ENCODE measurements at places on chromosomes 13 and 19.

- no peak for DNase-seq
Measured at GRCh38 chr13:31223640-31224039, 23.9 kb downstream of the B3GLCT start.

DNA sequence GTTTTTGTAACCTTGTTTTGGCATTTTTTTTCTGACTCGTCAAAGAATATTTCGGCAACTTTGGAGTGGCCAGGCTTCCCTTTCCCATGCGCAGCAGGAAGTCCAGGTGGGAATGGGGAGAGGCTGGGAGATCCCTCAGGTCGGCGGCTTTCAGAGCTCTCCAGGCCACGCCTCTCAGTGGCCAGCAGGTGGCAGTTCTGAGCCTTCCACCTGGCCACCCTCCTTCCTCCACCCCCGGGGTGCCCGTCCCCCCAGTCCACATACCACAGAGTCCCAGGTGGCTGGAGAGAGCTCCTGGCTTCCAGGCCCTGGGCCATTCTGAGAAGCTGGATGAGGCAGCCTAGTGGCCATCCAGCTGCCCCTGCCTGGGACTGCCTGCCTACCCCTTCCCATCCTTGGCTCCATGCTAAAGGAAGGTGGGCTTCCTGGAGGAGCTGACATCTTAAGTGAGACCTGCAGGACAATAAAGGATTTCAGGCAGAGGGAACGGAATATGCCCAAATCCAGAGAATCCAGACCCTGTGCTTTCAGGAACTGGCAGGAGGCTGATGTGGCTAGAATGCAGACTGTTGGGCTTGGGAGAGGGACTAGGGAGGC, 46.3 kb downstream of the CCNE1 start:
- DNase-seq: no peak

GRCh38 chr19:2223959-2224358, 12.2 kb downstream of the PLEKHJ1 start:
- no peak for DNase-seq

DNA sequence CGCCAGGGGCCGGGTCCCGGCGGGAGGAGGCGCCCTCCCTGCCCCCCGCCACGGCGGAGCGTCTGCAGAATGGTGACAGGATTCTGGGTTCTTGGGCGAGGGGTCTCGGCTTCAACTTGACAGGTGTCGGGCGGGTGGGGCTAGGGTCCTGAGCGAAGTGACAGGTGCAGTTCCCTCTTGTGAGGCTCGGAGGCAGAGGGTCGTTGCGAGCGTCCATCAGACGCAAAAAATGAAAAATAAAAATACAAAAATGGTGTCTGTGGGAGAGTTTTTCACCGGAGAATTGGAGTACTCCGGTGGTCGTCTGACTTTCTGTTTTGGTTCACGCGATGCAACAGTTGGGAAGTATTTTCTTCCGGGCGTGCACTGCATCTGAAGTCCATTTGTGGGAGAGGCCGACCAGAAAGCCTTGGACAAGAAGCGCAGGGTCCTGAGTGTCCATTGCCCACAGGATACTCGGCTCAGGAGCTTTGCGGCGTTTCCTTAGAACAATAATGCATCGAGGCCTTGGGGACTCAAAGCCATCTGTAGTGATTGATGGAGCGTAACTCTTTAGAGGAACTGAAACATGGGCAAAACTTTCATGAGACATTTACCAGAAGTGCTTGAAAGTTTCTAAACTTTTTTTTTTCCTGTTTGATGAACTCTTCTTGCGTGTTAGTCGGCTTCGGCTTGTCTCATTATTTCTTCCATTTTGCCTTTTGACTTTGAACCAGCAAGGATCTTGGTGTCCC, 759 bp downstream of the RB1 start:
- DNase-seq: peak; percentile 5

GRCh38 chr19:28444362-28444761, 768.6 kb downstream of the UQCRFS1 start:
- DNase-seq: no peak

DNA sequence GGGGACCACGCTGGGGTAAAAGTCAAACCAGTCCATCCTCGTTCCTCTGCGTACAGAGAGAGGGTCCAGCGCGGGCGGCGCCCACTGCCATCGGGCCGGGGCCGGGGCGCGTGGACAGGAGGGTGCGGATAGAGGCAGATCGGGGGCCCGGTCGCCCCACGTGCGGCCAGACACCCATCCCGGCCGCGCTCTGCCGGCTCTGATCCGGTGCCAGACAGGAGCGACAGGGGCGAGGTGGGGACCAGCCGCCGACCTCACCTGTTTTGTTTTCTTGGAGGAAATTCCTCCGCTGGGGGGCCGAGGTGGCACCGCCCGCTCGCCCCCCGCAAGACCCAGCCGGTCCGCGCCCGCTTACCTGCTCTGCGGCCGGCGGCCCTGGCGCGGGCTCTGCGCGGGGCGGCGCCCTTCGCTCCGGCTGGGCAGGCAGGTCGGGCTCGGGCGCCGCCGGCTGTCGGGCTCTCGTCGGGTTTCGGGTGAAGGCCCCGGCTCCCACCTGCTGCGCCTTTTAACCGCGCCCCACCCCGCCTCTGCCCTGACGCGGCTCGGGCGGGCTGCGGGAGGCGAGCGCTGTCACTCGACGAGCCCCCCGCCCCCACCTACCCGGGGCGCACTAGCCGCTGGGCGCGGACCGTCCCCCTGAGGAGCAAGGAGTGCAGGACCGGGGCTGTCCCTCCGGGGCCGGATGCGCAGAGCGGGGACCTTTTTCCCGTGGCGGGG, at the start of gene GJB6:
GJB6 (minus strand) TSS at position 481 of the 717 bp plus-strand sequence. CDS start 8,839 bp downstream, outside the sequence.
- DNase-seq: no peak

All from brain pericyte (primary cell).